SK-N-DZ (cell line): ENCODE measurements at places on chromosomes 6 and 20.

GRCh38 chr20:38473367-38473795 is 738 bp downstream of the RALGAPB start:
- DNase-seq, result no peak

- no peak for DNase-seq
Measured at GRCh38 chr20:37729909-37730308, 36.1 kb downstream of the CTNNBL1 start.

DNA sequence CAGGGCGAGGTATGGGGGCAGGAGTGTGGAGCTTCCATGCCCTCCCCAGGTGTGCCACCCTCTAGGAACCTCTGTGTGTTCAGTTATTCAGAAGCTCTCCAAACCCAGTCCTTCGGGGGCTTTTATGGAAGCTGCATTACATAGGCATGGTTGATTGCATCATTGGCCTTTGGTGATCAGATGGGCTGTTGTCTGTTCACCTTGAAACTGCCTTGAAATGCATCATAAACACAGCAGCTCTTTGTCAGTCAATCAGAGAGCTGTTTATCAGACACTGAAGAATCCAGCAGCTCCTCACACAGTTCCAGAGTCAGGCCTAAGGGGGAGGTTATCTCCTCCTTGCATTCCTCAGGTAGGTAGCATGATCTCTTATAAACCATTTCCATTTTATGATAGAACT is 62.4 kb downstream of the E2F3 start:
- no peak for DNase-seq

DNA sequence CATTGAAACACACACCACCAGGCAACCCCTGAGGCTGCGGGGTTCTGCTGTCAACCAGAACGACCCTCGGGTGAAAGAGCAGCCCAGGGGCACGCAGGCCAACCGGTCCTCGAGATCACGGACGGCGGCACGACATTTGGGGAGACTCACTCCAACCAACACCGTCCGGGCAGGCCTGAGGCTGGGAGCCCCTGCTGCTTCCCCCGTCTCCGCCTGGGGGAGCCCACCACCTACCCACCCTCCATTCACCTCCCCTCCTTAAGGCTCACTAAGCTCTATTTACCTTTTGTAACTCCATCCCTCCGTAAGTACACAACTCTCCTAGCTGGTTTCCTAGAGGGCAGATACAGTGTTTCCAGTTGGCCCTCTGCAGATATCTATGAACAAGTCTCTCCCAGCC is 971.3 kb upstream of the DEFB115 start:
- no peak for DNase-seq

- DNase-seq, result no peak
Measured at GRCh38 chr6:144075875-144076274, 19.5 kb downstream of the SF3B5 start.
